ENCODE measurements at places on chromosomes 5 and 9.

GRCh38 chr9:38368731-38369130 is 23.8 kb upstream of the ALDH1B1 start:
- DNase-seq: no peak

DNA sequence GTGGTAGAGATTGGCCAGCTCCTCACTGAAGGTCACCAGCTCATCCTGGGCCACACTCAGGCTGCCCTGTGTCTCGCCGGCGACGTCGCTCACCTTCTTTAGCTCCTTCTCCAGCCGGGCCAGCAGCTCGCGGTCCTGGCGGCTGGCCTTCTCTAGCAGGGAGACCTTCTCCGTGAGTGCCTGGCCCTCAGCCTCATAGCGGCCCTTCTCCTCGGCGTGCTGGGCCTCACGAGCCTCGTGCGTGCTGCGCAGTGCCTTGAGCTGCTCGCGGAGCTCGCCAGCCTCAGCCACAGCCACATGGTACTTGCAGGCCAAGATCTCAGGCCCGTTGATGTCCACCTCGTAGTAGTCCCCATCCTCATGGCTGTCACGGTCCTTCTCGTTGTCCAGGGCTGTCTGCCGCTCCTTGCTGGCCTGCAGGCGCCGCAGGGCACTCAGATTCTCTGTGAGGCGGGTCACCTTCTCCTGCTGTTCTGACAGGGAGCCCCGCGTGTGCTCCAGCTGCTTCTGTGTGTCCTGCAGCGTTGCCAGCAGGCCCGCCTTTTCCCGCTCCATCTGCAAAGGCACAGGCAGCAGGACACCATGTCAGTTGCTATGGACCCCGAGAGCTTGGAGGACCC is 45.5 kb downstream of the BICD2 start:
- no peak for DNase-seq

- no peak for DNase-seq
Measured at GRCh38 chr5:124789104-124789605, 42.7 kb upstream of the ZNF608 start.

- no peak for DNase-seq
Measured at GRCh38 chr9:1759771-1760300, 255.3 kb upstream of the SMARCA2 start.

GRCh38 chr9:30534896-30535295 is 1849.5 kb upstream of the ACO1 start:
- DNase-seq: no peak

- no peak for DNase-seq
Measured at GRCh38 chr9:128891321-128892220, 9.6 kb downstream of the LRRC8A start.

DNA sequence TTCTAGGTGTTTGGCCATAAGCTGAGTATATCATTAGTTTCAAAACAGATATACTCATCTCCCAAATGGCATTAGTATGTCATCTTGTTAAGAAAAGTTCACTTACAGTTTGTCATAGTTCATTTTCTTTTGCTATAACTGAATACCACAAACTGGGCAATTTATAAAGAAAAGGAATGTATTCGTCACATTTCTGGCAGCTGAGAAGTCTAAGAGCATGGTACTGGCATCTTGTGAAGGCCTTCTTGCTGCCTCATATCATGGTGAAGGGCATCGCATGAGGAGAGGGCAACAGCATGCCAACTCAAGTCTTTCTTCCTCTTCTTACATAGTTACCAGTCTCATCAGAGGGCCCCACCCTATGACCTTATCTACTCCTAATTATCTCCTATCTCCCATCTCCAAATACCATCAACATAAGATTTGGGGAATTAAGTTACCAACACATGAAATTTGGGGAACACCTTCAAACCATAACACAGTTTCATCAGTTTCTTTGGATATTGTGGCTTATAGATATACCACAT is 20.4 kb upstream of the ITGA1 start:
- no peak for DNase-seq

DNA sequence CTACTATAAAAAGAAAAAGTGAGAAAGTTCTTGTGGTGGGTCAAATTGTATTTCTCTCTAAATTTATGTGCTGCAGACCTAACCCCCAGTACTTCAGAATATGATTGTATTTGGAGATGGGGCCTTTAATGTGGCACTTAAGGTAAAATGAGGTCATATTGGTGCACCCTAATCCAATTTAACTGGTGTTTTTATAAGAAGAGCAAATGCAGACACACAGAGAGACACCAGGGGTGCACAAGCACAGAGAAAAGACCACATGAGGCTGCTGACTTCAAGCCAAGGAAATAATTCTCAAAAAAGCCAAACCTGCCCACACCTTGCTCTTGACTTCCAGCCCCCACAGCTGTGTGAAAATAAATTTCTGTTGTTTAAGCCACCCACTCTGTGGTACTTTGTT is 80.2 kb upstream of the HTR4 start:
- no peak for DNase-seq

DNA sequence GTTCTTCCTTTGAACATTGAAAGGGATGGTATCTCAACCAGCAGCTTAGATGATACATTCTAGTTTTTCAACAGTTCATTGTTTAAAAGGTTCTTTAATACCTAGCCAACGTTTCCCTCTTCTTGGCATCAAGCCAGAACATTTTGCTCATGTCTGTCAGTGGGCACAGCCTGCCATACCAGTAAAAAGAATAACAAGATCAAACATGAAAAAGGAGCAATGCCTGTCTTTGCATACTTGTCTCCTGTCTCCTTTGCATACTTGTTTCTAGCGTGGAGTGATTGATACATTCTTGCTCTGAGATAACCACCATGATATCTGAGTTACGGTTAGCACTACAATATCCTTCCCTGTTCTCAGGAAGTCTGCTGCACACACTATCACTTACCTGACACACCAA is 248.6 kb upstream of the DAPK1 start:
- no peak for DNase-seq

DNA sequence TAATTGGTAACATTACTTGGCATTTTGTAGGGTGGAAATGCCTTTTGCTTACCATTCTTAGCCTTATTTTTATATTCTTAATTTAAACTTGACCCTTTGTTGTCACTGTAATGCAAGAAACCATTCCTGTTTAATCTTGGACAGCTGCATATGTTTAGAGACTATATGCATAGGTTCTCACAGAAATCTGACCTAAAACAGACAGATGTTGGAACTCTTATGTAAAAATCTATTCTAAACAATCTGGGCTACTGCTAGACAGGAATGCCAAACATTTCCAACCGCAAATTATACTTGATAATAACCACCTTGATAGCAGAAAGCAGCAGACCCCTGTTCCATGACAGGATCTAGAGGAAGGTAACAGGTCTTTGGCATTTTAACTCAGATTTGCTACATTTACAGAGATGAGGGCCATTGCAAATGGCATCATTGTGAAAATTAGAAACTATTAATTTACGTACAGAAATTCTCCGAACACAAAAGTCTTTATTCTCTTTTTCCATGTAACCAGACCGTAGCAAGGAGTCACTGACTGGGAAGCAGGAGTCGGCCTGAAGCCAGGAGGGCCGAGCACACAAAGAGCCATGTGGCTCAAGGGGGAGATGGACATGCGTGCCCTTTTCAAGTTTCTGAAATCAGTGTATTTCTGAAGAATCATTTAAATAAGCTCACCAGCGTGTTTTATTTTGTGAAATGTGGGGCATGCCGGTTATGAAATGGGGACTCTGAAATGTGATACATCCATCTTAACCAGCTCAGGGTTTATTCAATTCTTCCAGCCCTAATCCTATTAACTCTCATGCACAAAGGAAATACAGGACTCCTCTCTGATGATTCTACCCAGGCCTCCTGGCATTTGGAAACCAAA is 139.3 kb downstream of the AOPEP start:
- no peak for DNase-seq
